ENCODE measurements at places on chromosomes 7 and 10.

GRCh38 chr7:111255576-111255975, 164.6 kb downstream of the LRRN3 start:
- no peak for DNase-seq

GRCh38 chr10:79026341-79026761, 42.4 kb upstream of the ZMIZ1 start:
- no peak for DNase-seq

DNA sequence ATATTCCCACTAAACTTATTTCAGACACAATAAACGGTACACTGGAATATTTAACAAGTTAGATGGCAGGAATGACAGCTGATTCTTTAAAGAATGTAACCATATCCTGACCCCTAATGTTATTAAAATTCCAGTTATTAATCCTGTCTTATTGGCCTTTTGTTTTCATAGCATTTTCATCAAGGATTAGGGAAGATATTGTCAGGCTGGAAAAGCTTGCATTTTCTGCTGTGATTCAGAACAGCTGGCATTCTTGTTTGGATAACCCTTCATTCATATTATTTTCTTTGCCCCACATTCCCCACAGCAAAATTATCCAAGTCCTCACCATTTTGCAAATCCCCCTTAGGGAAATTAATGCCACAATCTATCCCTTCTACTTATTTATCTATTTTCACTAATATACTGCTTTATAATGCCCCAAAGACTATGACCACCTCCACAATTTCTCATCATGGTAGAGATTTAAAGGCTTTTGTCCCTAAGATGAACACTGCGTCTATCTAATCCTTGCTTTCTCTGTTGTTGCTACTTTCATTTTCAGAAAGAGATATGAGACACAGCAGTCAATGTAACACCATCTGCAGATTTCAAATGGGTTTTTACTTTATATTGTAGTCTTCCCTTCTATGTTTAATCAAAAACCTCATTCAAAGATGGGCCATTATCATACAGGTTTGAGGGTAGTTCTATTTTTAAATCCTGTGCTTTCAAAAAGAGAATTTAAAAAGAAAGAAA, 475.1 kb downstream of the PARD3 start:
- no peak for DNase-seq

GRCh38 chr10:3623746-3624145, 161.3 kb downstream of the KLF6 start:
- DNase-seq: no peak

GRCh38 chr7:45543473-45543872, 30.7 kb upstream of the ADCY1 start:
- DNase-seq: no peak

DNA sequence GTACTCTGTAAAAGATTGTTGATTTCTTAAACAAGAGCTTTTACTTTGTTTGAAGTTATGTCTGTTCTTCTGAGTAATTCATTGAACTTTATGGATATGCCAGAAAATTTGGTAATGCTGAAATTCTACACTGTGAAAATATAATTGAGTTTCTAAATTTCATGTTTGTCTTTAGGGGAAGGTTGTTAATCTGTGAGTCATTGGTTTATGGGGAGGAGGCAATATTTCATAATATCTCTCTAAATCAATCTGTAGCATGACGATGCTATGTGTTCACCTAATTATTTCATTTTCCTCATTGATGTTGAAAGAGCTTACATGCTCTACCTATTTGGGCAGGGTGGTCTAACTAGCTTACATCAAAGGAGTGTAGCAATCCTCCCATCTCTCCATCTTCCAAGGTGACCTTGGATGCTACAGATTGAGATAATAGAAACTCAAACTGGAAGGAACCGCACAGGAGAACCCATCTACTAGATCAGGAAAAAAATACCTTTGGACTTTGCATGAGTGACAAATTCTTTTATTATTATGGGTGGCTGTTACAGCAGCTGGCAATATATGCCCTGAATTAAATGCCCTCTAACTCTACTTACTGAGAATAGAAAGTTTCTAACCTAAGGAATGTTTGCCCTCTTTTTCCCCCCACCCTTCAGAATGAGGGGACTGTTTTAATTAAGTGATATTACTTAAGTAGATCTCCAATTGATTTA, 8.4 kb upstream of the SNX13 start:
- DNase-seq: no peak

GRCh38 chr10:77804371-77804770, 122.2 kb downstream of the DLG5 start:
- DNase-seq: no peak

- DNase-seq: no peak
These were observed 179.5 kb downstream of the DNAH11 start for GRCh38 chr7:21722371-21722770.

DNA sequence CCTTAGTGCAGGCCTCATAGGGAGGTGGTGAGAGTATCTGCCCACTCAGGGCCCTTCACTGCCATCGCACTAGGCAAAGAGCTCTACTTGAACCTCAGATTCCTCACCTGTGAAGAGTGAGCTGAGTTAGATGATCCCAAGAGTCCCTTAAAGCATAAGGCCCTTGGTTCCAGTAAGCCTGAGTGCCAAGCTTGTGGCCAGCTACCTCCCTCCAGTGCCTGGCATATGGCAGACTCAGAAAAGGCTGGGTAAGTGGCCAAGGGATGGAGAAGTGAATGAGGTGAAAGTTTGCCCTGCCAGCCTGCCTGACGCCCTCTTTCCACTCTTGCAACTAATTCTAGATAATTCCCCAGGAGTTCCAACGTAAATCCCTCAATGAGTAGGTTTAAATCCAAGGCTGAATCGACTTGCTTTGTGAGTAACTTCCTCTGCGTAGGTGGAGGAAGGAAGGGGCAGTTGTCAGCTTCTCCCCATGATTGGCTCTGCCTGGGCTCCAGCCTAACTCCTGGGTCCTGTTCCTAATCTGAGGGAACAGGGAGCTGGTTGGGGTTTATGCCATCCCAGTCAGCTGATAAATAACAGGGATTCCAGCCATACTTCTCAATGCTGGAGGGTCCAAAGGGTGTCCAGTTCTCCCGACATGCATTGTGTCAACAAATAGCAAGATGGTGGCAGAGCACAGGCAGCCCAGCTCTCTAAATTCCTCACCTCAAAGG, 14.2 kb downstream of the DUSP5 start:
- DNase-seq: no peak

DNA sequence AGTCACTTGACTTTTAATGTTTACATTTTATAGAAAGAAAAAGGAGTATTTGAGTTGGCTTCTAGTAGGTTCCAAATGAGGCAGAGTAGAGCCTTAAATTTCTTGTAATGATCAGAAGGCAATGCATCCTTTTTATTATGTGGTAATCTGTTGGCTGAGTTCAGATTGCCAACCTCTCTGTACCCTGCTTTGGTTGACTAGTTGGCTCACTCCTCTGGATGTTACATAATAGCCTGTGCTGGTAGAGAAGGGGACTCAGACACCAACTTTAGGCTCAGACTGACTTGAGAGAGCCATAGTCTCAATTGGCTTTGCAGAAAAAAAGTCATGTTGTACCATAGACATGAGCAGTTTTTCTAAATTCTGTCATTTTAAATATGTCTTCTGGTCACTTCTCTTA, 46.8 kb upstream of the GLCCI1 start:
- DNase-seq: no peak

GRCh38 chr10:89263531-89263930, 12.0 kb upstream of the LIPA start:
- DNase-seq: no peak

DNA sequence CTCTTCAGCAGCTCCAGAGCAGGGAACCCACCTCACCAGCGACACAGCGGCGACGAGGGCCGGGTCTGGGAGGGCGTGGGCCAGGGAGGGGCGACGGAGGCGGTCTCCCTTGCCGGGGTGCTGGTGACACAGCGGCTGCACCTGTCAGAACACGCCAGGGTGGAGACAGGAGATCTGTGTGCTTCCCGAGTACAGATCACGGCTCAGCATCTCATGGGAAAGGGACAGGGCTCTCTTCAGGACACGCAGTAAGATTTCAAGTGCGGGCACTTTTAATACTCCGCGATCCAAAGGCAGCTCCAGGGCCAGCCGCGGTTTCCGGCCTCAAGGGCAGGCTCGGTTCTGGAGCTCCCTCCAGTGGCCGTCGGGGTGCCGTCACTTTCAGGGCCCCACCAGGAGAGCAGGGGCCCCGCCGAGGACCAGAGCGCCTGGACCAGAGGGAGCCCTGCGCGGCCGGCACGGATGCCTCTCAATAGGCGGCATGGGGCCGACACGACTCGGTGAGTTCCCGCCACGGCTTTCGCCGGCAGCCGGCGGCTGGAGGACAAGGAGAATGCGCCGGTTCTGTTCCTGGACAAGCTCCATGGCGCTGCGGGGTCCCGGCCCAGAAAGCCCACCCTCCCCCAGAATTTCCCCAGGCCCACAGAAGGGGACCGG, 21.4 kb downstream of the GPR146 start:
- peak; percentile 70 for DNase-seq

DNA sequence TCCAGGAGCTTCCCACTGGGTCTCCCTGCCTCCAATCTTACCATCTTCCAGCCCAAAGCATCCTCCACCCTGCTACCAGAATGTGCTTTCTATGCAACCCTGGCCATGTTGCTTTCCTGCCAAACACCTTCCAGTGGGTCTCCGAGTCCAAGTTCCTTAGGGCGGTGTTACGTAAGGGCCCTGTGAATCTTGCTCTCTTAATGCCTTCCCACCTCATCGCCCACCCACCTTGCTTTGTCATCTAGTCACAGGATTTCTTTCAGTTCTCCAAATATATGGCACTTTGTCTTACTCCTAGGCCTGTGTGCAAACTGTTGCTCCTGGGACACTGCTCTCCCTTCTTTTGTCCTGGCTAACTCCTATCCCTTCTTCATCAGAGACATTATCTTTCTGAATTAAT, 344.5 kb downstream of the RPS24 start:
- no peak for DNase-seq

DNA sequence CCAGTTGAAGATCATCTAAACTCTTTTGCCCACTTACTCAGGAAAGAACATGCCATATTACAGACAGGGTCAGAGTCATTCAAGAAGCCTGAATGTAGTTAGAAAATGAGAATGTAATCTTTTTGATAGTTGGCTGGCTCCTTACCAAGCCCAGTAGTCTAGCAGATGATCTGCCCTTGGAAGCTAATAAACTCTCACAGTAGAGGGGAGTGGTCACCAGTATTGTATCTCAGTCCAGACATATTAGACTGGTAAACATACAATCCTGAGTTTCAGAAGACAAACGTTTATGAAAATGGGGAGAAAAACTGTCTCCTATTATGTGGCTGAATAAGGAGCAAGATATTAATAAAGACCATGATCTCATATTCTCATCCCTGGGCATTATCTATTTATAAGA, 65.3 kb downstream of the SEPTIN7 start:
- DNase-seq: no peak

GRCh38 chr10:75708060-75708459, 276.6 kb downstream of the LRMDA start:
- DNase-seq: no peak

GRCh38 chr10:44389150-44389549, 4.3 kb upstream of the CXCL12 start:
- no peak for DNase-seq

GRCh38 chr10:3665316-3665908, 119.6 kb downstream of the KLF6 start:
- no peak for DNase-seq

DNA sequence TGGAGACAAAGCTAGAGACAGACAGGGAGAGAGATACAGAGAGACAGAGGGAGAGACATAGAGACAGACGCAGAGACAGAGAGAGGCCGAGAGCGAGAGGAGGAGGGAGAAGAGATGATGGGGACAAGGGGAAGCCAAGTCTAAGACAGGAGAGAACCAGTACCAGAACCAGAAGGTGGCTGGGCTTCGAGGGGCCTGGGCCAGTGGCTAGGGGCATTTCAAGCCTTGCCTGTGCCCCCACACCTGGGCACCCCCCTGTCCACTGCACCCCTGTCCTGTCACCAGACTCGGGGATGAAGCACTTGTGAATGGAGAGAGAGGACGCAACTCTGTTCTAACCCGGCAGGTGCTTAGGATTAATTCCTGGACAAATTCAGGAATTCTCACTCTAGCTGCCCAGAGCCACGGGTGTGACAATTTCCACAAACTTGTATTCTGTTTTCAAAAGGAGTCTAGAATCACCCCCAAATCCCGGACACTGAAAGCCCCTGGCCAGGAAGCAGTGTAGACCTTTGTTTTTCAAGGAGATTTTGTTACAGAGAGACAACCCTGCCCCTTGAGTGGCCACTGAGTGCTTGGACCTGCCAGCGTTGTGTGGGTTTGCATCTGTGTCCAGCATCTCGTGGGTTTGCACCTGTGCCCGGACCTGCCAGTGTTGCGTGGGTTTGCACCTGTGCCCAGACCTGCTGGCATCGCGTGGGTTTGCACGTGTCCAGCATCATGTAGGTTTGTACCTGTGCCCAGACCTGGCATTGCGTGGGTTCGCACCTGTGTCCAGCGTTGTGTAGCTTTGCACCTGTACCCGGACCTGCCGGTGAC, 157.3 kb downstream of the WDR37 start:
- no peak for DNase-seq

DNA sequence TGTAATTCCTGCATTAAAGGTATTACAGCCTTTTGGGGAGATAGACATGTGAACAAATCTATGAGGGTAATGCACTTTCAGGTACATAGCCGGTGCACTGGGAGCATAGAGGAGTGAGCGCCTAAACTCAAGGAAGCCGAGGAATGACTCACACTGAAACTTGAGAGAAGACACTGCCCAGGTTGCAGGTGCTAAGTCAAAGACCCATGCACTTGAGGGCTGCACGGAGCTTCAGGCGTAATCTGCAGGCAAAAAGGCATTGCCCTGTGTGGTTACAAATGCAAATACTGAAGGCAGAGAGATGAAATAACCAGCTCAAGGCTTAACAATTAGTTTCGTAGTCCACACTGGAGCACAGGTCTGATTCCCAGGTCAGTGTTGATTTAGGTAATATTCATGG, 51.0 kb upstream of the OSBPL3 start:
- no peak for DNase-seq

- no peak for DNase-seq
These were observed 10.2 kb upstream of the ADCY1 start for GRCh38 chr7:45563941-45564461.

DNA sequence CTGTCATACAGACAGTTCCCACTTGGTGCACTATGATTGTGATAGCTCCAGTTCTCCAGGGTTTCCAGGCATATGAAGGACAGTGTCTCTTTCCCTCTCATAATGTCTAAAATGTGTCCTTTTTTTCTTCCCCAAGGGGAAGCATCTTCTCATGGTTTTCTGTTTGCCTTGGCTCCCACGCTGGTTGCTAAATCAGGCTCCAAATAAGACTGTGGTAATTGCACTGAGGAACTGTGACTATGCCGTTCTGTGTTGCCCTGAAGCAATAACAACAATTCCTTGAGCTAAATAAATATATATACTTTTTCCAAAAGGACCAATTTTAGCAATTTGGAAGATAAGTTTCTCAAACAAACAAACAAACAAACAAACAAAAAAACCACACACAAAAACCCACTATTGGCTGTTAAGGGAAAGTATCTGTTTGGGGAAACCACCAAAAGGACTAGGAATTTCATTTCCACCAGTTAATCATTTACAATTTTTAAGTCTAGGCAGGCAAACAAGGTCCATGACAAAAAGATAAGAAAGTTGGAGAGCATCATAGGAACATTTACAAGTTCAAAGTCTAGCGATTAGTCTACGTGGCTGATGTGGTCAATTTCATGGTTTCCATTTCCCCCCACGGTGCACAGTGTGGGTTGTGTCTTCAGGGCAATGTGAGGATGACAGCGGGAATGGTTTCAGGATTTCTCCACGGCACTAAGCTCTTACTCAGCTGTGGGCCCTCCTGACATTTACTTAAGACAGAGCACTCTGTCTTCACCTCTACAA, 62.4 kb downstream of the THNSL1 start:
- no peak for DNase-seq

Measured in stimulated activated CD8-positive, alpha-beta memory T cell treated with anti-CD3 and anti-CD28 coated beads, Interleukin-4, amount 100 ng/mL, for 24 hours (primary cell).